Heart left ventricle (tissue), 16 donors: ENCODE measurements at places on chromosomes 3 and 15.
A peak's percentile ranks its signal among the peaks of the same experiment; 100 is the strongest.

- DNase-seq: no peak
These were observed 21.3 kb downstream of the ITGA11 start for GRCh38 chr15:68410466-68411342.

- peak; percentile 49 for DNase-seq
These were observed 123.6 kb upstream of the GALNT15 start for GRCh38 chr3:16050641-16051467.

- no peak for DNase-seq
These were observed 995.3 kb downstream of the OTOL1 start for GRCh38 chr3:162491952-162492351.

GRCh38 chr3:53350652-53351051 is 3.3 kb upstream of the DCP1A start:
- DNase-seq: no peak
